ENCODE measurements at places on chromosomes 7 and 10.

GRCh38 chr7:83693256-83693655 is 44.3 kb upstream of the SEMA3E start:
- no peak overlapping the region for H3K4me3 ChIP-seq
- H3K27ac ChIP-seq, result no peak overlapping the region
- no peaks in the 10 kb centered on the region for H3K4me1 ChIP-seq
- no peaks in the 10 kb centered on the region for H3K36me3 ChIP-seq
- no peaks in the 10 kb centered on the region for H3K27me3 ChIP-seq

GRCh38 chr10:121516093-121516865 is 82.0 kb downstream of the FGFR2 start:
- no peak overlapping the region for H3K27ac ChIP-seq
- H3K4me1 ChIP-seq, result no peaks in the 10 kb centered on the region
- H3K36me3 ChIP-seq, result peaks cover 7% of the 10 kb centered on the region
- no peak for DNase-seq
- H3K4me3 ChIP-seq, result no peak overlapping the region

- no peak overlapping the region for H3K4me3 ChIP-seq
- no peaks in the 10 kb centered on the region for H3K36me3 ChIP-seq
- no peaks in the 10 kb centered on the region for H3K4me1 ChIP-seq
- H3K27ac ChIP-seq, result no peak overlapping the region
- no peaks in the 10 kb centered on the region for H3K27me3 ChIP-seq
These were observed 134.2 kb downstream of the PTN start for GRCh38 chr7:137209151-137209817.

- no peak overlapping the region for H3K27ac ChIP-seq
- DNase-seq, result no peak
- no peaks in the 10 kb centered on the region for H3K27me3 ChIP-seq
- no peaks in the 10 kb centered on the region for H3K36me3 ChIP-seq
These were observed 30.0 kb downstream of the CLDN12 start for GRCh38 chr7:90433221-90433620.

Measured in tibial artery (tissue), 4 donors.